Stimulated activated CD4-positive, alpha-beta T cell treated with anti-CD3 and anti-CD28 coated beads, Interleukin-1b, Interleukin-23, amount 100 ng/mL, for 1 hour (primary cell): ENCODE measurements at places on chromosomes 12 and 14.

- DNase-seq: no peak
These were observed 73.2 kb downstream of the FERMT2 start for GRCh38 chr14:52877628-52878027.

GRCh38 chr12:92436856-92437255 lies 265.9 kb upstream of the PLEKHG7 start:
- DNase-seq: no peak

DNA sequence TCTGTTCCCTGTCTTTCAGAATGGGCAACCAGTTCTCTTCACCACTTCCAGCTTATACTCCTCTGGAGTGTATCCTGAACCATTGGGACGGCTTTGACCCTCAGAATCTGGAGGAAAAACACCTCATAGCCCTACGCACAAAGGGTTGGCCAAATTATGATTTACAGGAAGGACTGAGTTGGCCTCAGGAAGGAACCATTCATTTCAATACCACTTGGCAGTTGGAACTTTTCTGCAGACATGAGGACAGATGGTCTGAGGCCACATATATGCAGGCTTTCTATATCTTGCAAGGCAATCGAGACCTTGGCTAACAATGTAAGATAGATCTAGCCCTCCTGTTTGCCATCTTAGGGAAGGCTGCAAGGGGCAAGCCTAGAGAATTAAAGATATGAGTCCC lies 24.0 kb downstream of the CLECL1 start:
- DNase-seq: no peak

DNA sequence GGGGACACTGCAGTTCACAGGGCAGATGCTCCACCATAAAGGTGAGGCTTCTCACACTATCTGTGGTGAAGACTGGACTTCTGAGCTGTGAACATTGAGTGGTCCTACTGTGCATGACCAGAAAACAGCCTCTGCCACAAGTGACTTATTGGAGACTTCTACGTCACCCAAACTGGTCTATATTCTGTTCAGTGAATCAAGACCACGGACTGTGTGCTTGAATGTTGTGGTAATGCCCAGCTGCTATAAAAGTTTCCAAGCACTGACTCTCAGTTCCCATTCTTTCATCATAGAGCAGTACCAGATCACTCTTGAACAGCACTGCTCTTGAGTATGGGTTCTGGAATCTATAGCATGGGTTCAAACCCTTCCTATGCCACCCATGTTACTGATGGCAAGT lies 4.8 kb upstream of the PLEK2 start:
- DNase-seq: no peak

- no peak for DNase-seq
These were observed 298 bp downstream of the CTDSP2 start for GRCh38 chr12:57846285-57846576.

DNA sequence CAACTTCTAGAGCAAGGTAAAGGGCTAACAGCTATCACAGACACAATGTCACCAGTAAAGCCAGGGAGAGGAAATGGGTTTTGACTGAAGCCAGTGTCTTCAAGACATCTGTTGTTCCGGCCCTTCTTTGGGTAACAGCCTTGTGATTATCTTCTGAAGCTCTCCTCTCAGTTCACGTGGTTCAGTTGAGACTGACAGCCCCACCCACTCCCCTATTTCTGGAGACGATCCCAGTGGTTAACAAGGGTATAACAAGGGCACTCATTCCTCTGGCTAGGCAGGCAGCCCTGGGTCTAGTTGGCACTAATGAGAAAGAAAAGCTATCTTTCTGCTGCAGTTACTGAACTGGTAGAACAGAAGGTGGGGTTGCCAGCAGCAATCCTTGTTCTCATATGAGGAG lies 6.9 kb downstream of the GNPTAB start:
- DNase-seq: peak; percentile 17

GRCh38 chr14:91872011-91872501 lies 4.7 kb upstream of the TC2N start:
- peak; percentile 22 for DNase-seq

DNA sequence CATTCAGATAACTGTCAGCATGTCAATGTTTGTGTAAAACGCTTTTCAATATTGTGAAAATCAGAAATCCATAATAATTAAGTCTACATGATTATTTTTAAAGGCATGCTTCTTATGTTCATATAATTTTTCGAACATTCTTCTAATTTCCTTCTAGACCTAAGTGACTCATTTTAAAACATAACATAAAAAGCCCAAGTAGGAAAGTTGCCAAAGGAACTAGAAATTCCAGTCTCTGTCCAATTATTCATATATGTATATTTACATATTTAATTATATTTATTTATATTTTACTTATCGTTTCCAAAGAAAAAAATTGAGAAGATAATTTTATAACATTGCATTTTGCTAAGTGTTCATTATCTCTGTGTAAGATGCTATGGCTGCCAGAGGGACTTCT lies 110.4 kb downstream of the TMTC1 start:
- DNase-seq: no peak

DNA sequence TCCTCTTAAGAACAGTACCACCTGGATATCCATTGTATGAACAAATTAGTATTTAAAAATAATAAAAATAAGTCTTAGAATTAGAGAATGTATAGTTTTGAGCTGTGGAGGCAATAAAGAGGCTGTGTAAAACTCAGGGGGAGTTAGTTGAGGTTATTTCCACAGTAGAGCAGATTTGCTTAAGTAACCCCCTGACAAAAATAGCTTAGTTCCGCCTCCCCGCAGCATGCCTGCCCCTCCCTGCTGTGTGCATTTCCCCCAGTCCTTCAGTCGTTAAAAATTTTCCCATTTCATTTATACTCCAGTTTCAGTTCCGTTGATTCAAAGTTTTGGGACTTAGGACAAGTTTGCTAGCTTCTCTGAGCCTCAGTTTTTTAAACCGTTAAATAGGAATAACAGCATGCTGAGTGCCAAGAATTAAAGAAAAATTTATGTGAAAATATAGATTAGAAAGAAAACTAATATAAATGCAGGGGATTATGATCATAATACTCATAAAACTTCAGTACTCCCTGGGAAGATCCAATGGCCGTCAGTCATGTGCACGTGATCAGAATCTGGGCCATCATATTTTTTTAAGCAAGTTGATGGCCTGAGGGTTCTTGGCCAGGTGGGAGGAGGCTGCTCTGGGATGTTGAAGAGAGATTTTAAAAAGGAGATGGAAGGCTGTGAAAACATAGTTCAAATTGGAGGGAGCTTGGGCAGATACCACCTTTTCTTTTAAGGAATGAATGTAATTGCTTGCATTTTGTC lies 14.5 kb upstream of the SLC38A2 start:
- DNase-seq: no peak

- DNase-seq: no peak
These were observed 7.1 kb downstream of the TMBIM4 start for GRCh38 chr12:66162701-66163100.

- no peak for DNase-seq
These were observed 779.0 kb upstream of the FLRT2 start for GRCh38 chr14:84750763-84751554.

DNA sequence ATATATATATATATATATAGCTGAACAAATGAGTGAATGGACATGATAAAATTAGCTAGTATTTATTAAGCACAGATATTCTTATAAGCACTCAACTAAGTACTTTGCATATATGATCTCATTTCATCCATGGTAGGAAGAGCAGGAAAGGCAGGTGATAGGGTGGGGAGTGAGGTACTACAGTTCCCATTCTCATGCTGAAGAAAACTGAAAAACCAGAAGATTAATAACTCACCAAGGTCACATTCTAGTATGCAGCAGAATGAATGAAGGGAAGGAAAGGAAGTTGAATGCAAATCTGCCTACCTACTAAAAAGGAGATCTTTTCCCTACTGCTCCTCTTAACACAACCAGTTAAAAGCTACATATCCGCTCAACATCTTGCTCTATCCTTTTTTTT lies 298.1 kb upstream of the TMPO start:
- DNase-seq: no peak

DNA sequence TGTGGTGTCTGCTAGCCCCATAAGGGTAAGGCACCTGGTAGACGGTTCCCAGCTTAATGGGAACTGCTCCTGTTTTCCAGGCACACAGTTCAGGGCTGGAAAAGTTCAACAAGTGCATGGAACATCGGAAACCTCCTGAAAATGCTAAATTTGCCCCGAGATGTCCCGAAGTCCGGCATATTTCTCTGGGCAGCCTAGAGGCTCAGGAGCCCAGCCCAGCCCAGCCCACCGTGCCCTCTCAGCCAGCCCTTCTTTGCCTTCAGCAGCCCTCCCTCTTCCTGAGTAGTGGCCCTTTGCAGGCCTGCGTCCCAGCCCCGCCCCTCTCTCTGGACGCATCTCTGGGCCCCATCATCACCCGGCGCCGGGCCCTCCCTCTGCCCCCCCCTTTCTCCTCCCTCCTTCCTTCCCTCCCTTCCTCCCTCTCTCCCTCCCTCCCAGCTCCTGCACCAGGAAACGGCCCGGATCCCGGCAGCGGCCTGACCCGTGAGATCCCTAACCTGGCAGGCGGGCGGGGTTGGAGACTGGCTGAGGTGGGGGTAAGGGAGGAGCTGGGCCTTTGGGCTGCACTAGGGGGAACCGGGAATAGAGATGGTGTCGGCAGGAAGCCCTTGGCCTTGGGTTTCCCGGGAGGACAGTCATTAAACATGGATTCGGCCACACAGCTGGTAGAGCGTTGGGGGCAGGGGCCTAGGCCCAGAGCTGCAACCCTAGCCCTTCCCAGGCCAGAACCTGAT lies at the start of gene BCL2L2:
TSS of gene BCL2L2 (plus strand) at position 422 of the 734 bp plus-strand sequence. CDS start 935 bp downstream, outside the sequence.
- DNase-seq: no peak

- DNase-seq: no peak
These were observed 32.7 kb upstream of the NAP1L1 start for GRCh38 chr12:76117067-76117691.

DNA sequence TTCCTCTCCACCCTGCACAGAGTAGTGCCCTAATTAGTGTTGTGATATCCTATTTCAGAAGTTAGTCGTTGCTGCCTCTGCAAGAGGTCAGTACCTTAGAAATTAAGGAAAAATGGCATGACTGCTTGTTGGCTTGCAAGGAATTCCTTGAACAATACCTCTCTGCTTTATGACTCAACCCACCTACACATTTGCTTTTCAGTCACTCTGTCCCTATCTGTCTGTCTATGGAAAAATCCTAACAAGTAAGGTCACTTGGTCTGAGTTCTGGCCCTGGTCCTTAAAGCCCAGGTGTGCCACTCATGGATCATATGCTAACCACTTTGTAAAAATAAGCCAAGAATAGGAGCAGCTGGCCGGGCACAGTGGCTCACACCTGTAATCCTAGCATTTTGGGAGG lies 116.4 kb upstream of the ATF1 start:
- DNase-seq: no peak

- peak; percentile 5 for DNase-seq
These were observed at the start of gene ZC2HC1C for GRCh38 chr14:75069121-75069810. ZC2HC1C (plus strand) TSS chr14:75069641; CDS start chr14:75070574, 933 bp downstream.

DNA sequence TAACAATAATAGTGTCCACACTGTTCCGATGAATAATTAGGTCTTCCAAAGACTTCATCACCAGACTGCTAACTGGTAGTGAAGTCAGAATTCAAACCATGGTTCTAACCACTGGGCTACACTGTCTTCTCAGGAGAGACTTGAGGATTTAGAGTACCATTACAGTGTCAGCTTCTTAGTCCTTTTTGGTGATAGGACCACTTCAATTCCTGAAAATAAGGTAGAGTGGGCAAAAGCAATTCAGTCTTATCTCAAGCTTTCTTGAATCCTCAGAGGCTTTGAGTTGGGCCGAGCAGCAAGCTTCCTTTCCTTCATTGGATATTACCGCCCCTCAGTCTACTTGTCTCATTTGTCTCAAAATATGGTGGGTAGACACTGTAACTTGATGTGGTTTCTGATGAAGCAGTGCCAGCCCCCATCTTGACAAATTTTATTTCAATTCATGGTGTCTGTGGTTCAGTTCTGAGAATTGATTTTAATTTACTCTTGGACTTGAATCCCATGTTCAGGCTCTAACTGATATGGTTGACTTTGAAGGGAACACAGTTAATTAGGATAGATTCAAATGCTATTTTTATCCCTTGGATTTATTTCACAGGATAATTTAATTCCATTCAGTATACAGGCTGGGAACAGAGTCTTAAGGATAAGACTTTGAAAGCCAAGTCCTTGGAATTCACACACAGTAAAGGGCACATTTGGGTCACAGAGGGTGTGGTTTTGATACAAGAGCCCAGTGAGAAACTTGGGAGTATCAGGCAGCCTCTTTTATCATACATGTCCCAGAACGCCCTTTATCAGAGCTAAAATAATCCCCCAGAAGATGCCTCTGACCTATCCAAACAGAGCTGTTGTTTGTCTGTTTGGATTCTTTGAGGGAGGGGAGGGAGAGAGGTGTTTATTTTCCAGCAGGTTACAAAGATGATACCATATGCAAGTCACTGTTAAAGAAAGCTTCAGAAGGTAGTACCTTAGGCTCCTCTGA lies 167.3 kb downstream of the PRKCH start:
- no peak for DNase-seq

DNA sequence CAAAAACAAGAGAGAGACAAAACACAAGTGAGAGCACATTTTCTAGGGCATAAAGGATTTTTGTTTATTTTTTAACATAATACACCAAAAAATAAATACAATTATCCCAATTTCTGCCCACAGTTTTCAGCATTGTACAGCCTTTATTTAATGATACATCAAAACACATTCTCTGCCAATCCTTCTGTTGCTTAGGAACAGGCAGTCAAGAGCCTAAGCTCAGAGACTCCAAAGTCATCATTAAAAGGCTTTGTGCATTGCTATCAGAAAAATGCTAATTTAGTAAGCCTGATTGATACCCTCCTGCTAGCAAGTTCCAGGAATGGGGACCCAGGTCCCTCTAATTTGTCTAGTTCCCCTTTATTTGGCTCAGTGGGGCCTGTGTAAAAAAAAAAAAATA lies 536.5 kb downstream of the RPS29 start:
- no peak for DNase-seq

GRCh38 chr12:120259418-120260202 lies 5.9 kb downstream of the PXN start:
- DNase-seq: no peak

DNA sequence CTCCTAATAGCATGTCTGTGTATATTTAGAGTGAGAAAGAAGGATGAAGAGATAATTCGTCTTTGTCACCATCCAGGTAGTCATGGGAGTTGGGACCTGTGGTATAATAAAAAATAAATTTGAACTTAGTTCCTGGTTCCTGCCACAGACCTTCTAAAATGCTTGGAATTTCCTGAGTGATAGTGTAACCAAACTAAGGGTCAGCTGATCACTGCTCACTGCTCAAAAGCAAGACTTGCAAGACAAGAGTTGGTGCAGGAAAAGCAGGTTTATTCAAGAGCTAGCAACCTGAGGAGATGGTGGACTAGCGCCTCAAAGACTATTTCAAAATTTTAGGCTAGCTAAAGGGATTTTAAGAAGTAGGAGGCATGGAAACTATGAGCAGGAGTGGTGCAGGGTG lies 19.1 kb downstream of the ANG start:
- DNase-seq: no peak

- no peak for DNase-seq
These were observed 28.2 kb upstream of the CD27 start for GRCh38 chr12:6416596-6416995.

DNA sequence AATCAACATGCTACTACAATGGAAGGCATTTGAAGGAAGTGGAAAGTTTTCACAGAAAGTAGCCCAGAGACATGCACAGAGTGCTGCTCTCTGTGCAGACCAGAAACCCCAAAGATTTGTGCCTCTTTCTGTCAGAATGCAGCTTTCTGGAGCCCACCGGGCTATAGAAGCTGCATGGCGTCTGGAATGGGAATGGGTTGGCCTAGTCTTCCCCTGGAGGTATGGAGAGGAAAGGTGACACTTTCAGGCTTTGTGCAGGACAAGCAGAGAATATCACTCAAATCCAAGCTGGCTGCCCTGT lies 21.3 kb upstream of the ZFP36L1 start:
- DNase-seq: no peak
